ENCODE measurements at places on chromosomes 4 and X.

- DNase-seq = no peak
Measured at GRCh38 chr4:28373601-28374000, 1513.0 kb downstream of the STIM2 start.

GRCh38 chrX:16586377-16587112, 63.4 kb upstream of the S100G start:
- DNase-seq = no peak

- no peak for DNase-seq
Measured at GRCh38 chr4:150342945-150343344, 239.0 kb upstream of the MAB21L2 start.

GRCh38 chr4:88953400-88953799, 103.6 kb downstream of the FAM13A start:
- DNase-seq = no peak

- no peak for DNase-seq
Measured at GRCh38 chr4:105715692-105716278, 7.2 kb downstream of the GSTCD start.

GRCh38 chr4:67725132-67725531, 24.2 kb upstream of the UBA6 start:
- DNase-seq = no peak

DNA sequence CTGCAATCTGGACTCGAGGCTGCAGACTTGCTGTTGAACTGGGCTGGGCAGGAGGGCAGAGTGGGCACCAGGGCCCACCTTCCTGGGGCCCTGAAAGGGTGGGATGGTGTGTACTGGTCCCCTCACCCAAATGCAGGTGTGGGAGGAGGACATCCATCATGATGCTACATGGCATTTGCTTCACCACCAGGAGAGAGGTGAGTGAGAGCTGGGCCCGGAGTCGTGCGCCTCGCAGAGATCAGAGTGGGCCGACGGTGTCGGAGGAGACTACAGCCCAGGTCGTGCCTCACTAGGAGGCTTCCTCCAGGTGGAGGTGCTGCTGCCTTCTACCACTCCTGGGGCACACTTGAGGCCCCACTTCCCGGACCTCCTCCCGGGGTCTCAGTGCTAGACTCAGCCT, 50.3 kb downstream of the SCML1 start:
- DNase-seq = no peak

- no peak for DNase-seq
Measured at GRCh38 chr4:165402375-165402774, 23.6 kb downstream of the CPE start.

GRCh38 chrX:25001808-25002660, 13.7 kb downstream of the ARX start:
- no peak for DNase-seq

- no peak for DNase-seq
Measured at GRCh38 chr4:26303008-26303407, 17.8 kb upstream of the RBPJ start.

DNA sequence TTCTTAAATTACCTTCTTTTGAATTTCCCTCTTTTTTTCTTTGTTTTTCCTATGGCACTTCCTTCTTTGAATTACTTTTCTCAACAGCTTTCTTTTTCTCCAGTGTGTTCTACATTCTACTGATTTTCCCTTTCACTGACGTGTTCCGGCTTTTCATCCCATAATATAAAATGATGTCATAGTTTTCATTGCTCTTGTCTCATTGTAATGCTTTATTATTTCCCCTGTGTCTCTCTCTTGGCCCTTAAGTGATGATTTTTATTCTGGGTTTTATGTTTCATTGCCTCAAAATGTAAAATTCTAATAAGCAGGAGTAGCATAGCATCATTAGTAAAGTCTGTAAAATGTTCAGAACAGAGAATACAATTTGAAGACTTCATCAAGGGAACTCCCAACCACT, 299.3 kb downstream of the KCTD8 start:
- DNase-seq = no peak

GRCh38 chrX:11438767-11439166, 145.6 kb downstream of the AMELX start:
- no peak for DNase-seq

GRCh38 chrX:94977986-94978385, 1304.0 kb downstream of the FAM133A start:
- no peak for DNase-seq

All from activated naive CD4-positive, alpha-beta T cell treated with anti-CD3 and anti-CD28 coated beads for 36 hours (primary cell).